AG04450 (cell line): ENCODE measurements at places on chromosomes 1 and 21.

DNA sequence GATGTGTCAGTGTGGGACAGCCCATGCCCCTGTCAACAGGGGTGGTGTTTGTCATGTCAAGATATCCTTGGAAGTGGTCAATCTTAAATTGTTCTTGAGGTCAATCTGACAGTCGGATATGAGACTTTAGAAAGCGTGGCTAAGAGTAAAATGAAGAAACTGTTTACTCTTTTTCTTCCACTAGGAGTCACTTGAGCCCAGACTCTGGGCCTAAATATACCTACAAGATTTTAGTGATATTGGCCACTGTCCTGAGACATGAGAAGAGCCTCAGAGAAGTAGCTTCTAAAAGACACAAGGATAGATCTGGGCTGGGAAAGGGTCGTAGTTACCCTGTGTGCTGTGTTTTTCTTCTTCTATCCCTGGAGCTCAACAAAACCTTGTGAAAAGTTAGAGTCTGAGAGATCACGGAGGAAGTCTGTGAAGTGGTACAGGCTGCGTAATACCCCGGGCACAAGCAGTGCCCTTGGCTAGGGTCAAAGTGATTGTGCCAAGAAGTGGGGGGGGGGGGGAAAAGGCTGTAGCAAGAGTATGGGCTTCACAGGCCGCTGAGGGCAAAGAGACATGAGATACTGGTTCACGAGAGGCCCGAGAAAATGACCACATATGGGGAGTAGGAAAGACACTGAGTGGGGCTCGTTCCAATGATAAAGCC lies 355.2 kb upstream of the GREM2 start:
- DNase-seq, result no peak

- DNase-seq, result no peak
Measured at GRCh38 chr1:158329733-158330132, 1.6 kb downstream of the CD1B start.

GRCh38 chr21:40723317-40723716 lies 123.6 kb downstream of the DSCAM start:
- no peak for DNase-seq

GRCh38 chr1:216805233-216805632 lies 82.0 kb upstream of the ESRRG start:
- DNase-seq, result no peak

DNA sequence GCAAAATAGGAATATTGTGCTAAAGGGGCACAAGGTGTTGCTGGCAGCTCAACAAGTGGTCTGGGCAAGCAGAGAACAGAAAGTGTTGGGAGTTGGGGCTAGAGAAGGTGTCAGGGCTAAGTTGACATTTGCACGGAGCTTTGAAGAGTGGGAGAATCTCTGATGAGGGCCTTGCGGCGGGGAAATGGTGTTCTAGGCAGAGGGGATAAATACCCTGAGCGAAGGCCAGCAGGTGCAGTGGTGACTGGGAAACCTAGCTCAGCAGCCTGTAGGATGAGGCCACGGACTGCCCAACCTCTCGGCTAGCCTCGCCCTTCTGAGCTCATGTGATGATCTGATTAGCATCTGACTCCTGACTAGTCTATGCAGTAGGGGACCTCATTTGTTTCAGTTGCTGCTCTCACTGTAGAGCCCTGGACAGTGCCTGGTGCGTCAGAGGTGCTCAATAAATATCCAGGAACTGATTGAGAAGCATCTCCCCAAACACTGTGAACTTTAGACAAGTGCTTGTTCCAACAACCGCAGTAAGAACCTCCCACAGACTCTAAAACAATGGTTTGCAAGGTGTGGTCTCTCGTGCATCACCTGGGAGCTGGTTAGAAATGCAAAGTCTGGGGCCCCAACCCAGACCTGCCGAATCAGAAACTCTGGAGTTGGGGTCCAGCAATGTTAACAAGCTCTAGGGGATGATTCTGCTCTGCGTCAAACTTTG lies 1.0 kb upstream of the FOXO6 start:
- DNase-seq, result no peak

GRCh38 chr1:87560601-87561360 lies 232.1 kb downstream of the LMO4 start:
- no peak for DNase-seq

DNA sequence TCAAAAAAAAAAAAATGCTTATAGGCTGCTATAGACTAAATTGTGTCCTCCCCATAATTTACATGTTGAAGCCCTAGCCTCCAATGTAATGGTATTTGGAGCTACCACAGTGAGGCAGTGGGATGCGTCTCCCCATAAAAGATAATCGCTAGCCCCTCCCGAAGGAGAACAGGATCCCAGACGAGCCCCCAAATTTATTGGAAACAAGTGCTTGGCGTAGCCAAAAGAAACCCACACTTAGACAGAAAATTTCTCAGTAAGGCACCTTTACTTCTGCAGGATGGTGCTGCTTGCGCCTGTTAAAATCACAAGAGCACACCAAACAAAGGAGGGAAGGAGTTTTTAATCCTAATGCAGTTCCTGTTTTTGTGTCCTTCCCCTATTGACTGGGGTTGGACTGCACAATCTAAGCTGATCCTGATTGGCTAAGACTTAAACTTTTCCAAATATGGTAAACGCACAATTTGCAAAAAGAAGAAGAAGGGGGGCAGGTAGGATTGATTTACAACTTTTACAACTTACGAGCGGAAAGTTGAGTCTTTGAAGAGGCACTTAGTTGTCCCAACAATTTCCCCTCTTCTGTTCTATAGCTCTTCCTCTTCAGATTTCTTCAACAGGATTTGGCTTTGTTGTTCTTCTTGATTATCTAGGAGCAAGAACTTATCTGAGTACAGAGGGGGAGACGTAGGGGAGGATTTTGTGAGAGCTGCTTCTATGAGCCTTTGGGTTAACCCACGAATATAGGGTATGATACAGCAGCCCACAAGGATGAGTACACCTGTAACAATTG lies 3.0 kb upstream of the IPP start:
- no peak for DNase-seq
